ENCODE measurements at places on chromosomes 7 and 10.

DNA sequence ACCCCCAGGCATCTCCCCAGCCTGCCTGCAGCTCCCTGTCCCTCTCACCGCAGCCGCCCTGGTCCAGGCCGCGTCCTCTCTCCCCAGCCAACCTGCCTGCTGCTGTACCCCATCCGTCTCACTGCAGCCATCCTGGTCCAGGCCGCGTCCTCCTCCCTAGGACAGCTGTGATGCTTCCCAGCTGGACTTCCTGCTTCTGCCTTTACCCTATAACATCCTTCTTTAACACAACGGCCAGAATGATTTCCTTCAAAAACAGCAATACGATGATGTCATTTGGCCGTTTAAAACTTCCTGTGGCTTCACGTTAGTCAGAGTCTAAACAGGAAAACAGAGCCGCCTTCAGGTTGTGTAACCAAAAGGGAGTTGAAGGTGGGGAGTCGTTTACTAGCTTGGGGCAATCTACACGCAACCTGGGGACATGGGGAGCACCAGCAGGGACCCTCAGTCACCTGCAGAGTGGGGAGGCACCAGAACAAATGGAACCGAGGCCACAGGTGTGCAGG, 32.2 kb upstream of the ZFAND2A start:
- no peak for DNase-seq

DNA sequence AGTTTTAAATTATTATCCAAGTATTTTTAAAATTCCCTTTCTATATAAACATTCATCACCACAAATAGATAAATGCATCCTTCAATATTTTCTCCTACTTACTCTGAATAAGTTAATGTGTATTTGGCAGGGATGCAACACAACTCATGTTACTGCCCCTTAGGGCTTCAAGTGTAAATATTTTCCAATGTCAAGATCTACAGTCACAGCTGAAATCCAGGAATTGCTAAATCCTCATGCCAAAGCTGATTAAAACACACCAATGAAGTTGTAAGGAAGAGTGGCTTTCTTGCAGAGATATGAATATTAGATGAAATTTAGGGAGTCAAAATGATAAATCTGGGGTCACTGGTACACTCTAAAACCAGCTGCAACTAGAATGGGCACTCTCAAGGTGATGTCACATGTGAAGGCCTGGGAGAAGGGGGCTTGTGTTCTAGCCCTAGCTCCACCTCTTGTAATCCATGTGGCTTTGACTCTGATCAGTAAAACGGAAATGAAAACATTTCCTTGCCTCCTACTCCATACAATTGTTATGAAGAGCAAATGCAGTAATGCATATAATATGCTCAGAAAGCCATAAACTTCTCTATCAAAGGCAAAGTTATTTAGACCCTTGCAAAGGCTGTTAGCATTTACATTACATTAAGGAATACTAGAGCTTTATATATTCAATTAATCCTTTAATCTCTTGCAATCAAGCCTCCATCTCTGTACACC, 228.1 kb upstream of the NFE2L3 start:
- DNase-seq = no peak

GRCh38 chr7:74185636-74186035, 11.5 kb downstream of the EIF4H start:
- DNase-seq = no peak

DNA sequence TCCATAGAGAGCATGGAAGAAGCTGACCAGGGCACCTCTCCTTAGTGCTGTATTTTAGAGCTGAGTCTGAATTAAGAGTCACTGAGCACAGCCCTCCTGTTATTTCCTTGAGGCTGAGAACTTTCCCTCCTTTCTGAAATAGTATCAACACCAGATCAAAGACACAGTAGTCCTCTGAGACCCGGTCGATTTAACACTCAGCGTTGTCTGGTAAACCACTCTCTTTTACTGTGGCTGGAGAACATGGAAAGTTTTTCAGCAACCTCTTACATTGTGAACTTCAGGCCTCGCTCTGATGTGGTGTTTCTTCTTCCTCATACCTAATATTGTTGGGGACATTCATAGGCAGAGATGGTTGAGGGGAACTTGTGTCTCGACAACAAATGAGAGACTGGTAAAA, 202.0 kb upstream of the MTPN start:
- no peak for DNase-seq

DNA sequence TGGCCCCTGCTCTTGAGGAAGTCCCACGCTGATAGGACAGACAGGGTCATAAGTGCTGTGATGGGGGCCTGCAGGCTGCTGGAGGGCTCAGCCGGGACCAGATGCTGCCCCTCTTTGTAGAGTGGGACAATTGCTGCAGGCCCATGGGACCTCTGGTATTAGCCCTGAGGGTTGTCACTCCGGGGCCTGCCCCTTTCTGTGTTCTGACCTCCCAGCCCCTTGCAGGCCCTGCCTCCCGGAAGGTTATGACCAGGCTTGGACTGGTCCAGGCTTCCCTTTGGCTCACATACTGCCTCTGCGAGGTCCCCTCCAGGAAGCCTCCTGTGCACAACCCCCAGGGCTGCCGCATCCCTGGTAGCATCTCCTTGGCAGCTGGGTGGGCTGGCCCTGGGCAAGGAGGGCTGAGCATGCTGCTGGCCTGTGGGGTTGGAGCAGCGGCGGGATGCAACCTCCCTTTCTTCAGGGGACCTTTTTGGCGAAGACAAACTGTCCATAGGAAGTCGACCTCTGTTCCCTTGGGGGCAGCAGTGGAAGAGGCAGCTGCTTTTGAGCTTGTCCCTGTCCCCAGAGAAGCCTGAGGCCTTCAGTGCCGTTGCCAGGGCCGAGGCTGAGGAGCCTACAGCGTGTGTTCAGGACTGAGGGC, 8.8 kb downstream of the LIMK1 start:
- no peak for DNase-seq

GRCh38 chr10:131560706-131561355, 249.3 kb upstream of the TCERG1L start:
- no peak for DNase-seq

GRCh38 chr7:106604303-106604924, 56.5 kb downstream of the CCDC71L start:
- no peak for DNase-seq

GRCh38 chr7:82318786-82319185, 124.8 kb downstream of the CACNA2D1 start:
- DNase-seq = no peak

DNA sequence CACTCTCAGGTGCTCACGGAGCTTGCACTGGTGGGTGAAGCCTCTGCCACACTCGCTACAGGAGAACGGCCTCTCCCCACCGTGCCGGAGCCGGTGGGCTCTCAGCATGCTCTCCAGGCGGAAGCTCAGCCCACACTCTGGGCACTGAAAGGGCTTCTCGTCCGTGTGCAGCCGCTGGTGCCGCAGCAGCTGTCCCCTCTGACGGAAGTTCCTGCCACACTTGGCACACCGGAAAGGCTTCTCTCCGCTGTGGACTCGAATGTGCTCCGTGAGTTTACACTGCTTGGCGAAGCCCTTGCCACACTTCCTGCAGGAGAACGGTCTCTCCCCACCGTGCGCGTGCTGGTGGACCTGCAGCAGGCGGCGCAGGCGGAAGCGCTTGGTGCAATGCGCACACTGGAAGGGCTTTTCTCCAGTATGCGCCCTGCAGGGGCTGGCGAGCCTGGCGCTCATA, 19.3 kb downstream of the ZNF786 start:
- DNase-seq = no peak

GRCh38 chr10:11444155-11444530, 167.3 kb downstream of the USP6NL start:
- DNase-seq = no peak

GRCh38 chr7:2863461-2864066, 19.5 kb upstream of the GNA12 start:
- peak; percentile 50 for DNase-seq
